ENCODE measurements at places on chromosomes 3 and 15. TPM values are rescaled to one million over a fixed set of nuclear protein-coding genes. Genes with fewer than 3 reads are reported as not detected.
A peak's percentile ranks its signal among the peaks of the same experiment; 100 is the strongest.

GRCh38 chr3:183018421-183019192 is 38.3 kb upstream of the DCUN1D1 start:
- no peak for DNase-seq

GRCh38 chr3:7695049-7695448 is 806.6 kb upstream of the LMCD1 start:
- DNase-seq, result no peak

DNA sequence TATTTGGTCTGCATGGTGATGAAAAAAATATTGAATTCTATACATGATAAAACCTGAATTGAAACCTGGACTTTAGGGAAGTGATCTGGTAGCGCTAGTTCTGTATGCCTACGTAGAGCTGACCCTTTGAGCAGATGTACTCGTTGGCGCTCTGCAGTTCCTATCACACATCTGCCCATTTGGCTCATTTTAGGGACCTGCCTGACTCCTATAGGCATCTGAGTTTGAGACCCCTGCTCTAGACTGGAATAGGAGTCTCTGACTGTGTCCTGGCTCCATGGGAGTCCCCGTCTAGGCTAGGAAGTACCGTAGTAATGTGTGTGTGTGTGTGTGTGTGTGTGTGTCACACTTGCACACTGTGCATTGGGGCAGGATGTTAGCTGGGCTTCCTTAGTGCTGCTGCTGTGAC is 21.2 kb downstream of the STARD5 start:
- DNase-seq, result no peak

- DNase-seq, result no peak
These were observed 1.2 kb upstream of the SPICE1 start for GRCh38 chr3:113516115-113516505.

GRCh38 chr15:77287385-77287784 is 132.5 kb downstream of the PEAK1 start:
- DNase-seq, result no peak

DNA sequence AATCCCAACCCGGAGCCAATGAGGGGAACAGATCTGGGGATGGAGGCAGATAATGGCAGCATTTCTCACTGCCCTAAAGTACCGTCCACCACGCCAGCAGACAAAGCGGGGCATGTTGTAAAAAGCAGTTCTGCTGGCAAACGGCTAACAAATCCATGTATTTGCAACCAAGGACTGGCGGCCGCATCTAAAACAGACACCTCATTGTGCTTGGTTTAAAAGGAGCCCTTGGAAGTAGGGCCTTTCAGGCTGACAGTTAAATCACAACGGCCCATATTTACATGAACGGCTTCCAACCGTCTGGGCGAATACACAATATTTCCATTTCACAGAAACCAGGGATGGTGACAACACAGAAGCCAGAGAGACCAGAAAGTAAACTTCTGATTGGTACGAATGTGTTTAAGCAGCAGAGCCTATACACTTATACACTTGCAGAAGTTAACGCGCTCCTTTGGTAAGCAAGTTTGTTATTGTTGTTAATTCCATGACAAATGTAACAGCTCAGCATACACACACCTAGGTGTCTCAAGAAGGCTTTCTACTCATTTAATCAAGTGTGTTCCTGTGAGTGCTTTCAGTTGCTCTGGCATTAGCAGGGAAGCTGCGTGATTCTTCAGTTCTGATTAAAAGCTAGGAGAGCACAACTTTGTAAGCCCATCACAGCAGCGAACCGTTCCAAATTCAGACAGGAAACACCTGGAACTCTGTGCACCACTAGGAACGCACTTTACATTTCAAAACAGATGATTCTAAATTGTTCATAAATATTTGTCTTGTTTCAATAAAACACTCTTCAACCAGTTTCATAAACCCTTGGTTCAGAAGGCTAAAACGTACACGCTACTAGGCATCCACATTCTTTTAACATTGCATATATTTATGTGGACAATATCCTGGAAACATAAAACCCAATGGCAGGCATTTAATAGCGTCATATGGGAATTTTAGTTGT is 112.9 kb downstream of the PDZRN3 start:
- peak; percentile 46 for DNase-seq

- DNase-seq, result no peak
These were observed 1.3 kb downstream of the MYRIP start for GRCh38 chr3:39810647-39811161.

GRCh38 chr3:141241616-141242376 is 10.2 kb downstream of the PXYLP1 start:
- no peak for DNase-seq

DNA sequence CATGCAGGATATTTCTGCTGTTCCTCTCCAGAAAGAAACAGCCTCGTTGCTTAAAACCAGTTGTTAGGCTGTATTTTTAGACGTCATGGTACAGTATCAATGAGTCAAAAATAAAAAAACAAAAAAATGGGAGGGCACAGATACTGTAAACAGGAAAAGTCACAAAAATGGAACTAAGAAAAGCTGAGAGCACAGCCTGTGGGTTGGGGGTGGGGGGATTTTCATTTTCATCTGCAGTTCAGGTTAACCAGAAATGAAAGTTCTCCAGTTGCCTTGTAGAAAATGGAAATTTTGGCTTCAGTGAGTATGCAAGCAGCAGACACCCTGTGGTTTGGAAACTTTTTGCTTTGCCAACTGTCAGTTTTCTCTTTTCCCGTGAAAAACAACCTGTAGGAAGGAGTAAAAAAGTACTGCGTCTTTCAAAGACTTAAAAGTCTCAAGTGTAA is 59.0 kb downstream of the FRMD4B start:
- no peak for DNase-seq

TTC23 gene
- 32.3 TPM for polyA plus RNA-seq

SLC28A1 gene
- 10.3 TPM for polyA plus RNA-seq

DNAJC13 gene
- 49.6 TPM for polyA plus RNA-seq

H1-8 gene
- not detected for polyA plus RNA-seq

ITPKA gene
- polyA plus RNA-seq, result 0.63 TPM
